H1 (cell line): ENCODE measurements at places on chromosomes 16 and 17. TPM values are rescaled to one million over a fixed set of nuclear protein-coding genes. Genes with fewer than 3 reads are reported as not detected.

CMTM2 gene
- not detected in 2 replicates for polyA plus RNA-seq

RDM1 gene
- 6.2 and 9.7 TPM in 2 replicates for polyA plus RNA-seq

TBC1D3I gene
- 2.3 and 2.9 TPM in 2 replicates for polyA plus RNA-seq

OTOP2 gene
- polyA plus RNA-seq = 0.23 and 0.27 TPM in 2 replicates

QPRT gene
- polyA plus RNA-seq = 89.0 and 119 TPM in 2 replicates
